H4 (cell line): ENCODE measurements at places on chromosomes 2 and 18. TPM values are rescaled to one million over a fixed set of nuclear protein-coding genes. Genes with fewer than 3 reads are reported as not detected.

The HJURP gene
- 83.4 and 105 TPM in 2 replicates for total RNA-seq

The REG3G gene
- total RNA-seq, result not detected in 2 replicates

The TXNDC2 gene
- 0.29 and 0.55 TPM in 2 replicates for total RNA-seq

The MOGAT1 gene
- total RNA-seq, result not detected in 2 replicates

The VIL1 gene
- not detected in 2 replicates for total RNA-seq

The SERPINB12 gene
- total RNA-seq, result not detected in 2 replicates

The LYG1 gene
- total RNA-seq, result 0.12 and 0.15 TPM in 2 replicates

The CRYGA gene
- not detected in 2 replicates for total RNA-seq

The CD207 gene
- total RNA-seq, result not detected in 2 replicates

The LRRC30 gene
- total RNA-seq, result not detected in 2 replicates

The G6PC2 gene
- not detected in 2 replicates for total RNA-seq

GRCh38 chr2:165113414-165113813 lies 90.4 kb downstream of the SCN3A start:
- no peak for DNase-seq

DNA sequence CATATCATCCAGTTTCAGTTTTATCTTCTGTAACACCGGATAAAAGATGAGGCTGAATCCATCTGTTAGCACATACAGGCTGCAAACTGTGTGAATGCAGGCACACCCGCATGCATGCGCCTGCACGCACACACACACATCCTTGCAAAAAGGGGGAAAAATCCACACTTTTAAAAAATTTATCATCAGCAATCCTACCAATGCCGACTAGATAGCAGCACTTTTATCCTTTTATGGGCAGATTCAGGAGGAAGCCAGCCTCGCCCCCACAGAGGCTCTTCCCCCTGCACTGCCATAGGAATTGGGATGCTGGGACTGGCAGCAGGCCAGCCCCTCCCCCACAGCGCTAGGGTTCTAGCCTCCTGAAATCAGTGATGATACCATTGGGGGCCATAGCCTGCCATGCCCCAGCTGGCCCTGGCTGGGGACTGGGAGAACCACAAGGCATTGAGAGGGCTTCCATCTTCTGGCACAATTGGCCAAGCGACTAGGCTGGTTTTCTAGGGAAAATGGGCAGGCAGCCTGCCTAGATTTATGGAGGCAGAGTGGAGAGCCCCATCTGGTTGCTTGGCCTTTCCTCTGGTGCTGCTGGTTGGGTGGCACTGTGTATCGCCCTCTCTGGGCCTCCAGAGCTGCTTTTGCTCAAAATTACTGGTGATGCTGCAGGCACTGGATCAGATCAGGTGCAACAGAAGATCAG lies 25.5 kb downstream of the CYRIA start:
- no peak for DNase-seq

DNA sequence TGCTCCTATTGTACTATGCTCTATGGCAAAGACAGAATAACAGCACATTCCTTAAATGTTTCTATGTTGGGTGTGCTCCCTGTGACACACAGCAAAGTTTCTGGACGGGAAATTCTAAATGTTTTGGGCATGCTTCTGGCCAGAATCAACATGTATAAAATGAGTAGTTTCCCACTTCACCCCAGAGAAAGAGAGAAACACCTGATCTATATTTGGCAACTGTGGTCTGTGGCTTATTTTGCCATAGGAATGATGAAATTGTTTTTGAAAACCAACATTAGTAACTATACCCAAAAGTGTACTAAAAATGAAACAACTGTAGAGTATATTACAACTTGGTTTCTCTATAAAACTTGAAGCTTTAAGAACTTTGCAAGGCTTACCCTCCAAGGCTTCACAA lies 89.1 kb downstream of the RAD51AP2 start:
- DNase-seq, result no peak

- DNase-seq, result no peak
Measured at GRCh38 chr18:37654034-37654433, 88.4 kb upstream of the CELF4 start.

GRCh38 chr2:214699236-214699635 lies 110.2 kb downstream of the BARD1 start:
- DNase-seq, result no peak

DNA sequence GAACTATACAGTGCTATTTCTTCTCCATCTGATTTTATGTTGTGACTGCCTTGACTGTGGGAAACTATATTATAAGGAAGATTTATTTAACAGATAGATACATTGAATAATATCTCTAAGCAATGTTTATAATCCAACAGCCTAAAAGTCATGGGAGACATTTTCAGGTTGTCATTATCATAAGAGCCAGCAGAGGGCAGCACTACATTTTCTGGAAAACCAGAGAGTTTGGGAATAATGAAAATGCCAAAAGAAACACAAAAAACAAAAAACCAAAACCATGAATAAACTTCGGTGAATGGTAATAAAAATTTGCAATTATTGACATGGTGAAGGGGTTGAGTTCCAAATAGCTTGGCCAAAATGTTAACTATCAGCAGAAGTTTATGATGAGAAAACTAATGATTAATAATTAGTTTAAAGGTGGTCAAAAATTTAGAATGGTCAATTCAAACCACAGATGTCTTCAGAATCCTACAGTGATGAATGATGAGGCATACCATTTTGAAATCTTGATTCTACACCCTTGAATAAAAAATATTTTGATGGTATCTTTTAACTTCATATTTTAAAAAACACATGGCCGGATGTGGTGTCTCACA lies 4.7 kb downstream of the EEF1B2 start:
- no peak for DNase-seq

GRCh38 chr2:74587664-74588277 lies 33.3 kb downstream of the DOK1 start:
- DNase-seq, result peak; percentile 65

DNA sequence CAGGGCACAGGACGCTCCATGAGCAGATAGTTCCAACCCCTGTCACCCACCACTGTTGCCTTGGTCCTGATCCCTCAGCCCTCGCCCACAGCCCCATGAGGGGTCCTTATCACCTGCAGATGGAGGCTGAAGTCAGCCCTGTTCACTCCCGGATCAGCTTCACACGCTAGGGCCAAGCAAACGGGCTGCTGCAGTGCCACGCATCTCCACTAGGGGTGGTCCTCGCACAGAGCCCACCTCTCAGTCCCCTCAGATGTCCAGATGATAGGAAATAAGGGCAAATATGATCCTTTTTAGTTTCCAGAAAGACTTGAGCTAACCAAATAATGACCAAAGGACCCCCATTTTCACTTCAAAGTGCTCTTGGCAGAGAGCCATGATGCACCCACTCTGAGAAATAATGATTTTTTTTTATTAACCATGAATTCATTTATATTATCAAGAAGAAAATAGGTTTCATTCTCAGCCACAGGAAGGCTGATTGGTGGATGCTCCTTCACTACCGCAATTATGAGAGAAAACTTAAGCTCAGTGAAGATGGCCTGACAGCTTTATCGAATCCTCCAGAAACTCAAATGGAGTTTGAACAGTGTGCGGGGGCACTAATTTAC lies 71.9 kb upstream of the KLHL29 start:
- DNase-seq, result no peak

GRCh38 chr2:33531549-33532059 lies 55.2 kb downstream of the RASGRP3 start:
- DNase-seq, result no peak

DNA sequence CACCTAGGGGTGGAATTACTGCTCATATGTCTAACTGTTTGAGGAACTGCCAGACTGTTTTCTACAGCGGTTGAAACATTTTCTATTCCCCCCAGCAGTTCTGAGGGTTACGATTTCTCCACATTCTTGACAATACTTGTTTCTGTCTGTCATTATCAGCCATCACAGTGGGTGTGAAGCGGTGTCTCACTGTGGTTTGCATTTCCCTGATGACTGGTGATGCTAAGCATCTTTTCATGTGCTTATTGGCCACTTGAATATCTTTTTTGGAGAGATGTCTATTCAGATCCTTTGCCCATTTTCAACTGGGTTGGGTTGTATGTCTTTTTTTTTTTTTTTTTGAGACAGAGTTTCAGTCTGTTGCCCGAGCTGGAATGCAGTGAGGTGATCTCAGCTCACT lies 63.0 kb downstream of the ADNP2 start:
- DNase-seq, result no peak

GRCh38 chr2:222307978-222308730 lies 9.4 kb upstream of the PAX3 start:
- DNase-seq, result no peak

- no peak for DNase-seq
Measured at GRCh38 chr2:143823876-143824275, 694.7 kb downstream of the ARHGAP15 start.

GRCh38 chr2:149315461-149315860 lies 14.9 kb upstream of the LYPD6 start:
- no peak for DNase-seq

DNA sequence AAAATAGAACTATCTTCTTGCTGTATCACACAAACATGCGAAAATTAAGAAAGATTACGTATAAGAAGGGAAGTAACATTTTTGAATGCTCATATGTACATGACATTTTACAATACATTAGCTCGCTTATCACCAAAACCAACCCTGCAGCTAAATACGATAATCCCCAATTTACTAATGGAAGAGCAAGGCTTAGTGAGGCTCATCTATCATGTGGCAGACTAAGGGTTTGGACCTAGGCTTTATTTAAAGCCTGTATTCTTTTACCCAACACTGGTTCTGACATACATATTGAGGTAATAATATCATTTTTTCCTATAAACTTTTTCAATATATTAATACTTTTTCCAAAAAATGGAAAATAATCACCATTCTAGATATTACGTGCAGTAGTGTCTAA lies 116.8 kb upstream of the TTC39C start:
- no peak for DNase-seq

- DNase-seq, result no peak
Measured at GRCh38 chr2:196099916-196100315, 31.3 kb upstream of the DNAH7 start.

DNA sequence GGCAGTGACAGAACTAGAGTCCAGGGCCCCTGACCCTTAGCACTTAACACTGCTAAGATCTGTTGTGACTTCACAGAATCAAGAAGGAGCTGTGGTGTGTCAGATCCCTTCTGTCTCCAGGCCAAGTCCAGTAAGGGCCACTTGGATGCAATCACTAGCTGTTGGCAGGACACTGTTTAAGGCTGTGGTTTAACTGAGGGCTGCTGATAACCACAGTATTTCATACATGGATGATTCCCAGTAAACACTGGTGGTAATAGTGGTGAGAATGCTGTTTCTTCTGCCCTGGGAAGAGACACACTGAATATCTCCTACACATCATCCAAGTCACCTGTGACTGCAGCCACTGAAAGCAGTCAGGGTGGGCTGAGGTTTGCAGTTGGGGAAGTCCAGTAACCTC lies 77.7 kb upstream of the FBXO11 start:
- DNase-seq, result peak; percentile 72

DNA sequence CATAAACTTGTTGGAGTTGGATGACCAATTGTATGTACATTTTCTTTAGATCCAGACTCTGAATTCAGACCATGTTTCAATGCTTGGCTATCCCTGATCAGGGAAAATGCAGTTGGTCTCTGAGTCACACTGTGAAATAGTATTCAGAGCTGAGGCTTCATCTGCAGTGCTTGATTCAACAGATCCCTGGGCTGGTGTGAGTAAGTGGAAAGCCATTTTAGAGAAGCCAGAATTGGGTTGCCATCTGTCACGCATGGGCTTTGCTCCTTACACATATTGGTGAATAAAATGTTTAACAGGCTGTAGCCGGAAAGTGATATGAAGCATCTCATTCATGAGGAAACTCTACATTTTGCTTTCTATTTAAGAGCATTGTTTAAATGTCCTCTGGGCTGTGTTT lies 50.0 kb upstream of the ACYP2 start:
- no peak for DNase-seq

DNA sequence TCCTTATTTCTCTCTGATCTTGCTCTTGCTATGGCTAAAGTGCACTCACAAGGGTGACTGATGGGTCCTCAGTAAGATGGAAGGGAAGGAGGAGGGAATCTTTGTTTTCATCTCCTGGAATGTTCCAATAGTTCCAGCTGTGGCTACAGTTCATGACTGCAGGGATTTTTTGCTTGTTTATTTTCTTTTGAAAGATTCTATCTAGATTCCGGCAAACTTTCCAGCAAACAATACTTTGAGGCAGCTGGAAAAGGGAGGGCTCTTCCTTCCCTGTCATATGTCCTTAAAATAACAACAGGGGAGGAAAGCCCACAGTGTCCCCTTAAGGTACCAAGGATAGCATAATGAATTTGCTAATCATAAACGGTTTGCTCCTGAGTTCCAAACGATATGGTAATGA lies 111.3 kb upstream of the SLC14A2 start:
- peak; percentile 27 for DNase-seq

DNA sequence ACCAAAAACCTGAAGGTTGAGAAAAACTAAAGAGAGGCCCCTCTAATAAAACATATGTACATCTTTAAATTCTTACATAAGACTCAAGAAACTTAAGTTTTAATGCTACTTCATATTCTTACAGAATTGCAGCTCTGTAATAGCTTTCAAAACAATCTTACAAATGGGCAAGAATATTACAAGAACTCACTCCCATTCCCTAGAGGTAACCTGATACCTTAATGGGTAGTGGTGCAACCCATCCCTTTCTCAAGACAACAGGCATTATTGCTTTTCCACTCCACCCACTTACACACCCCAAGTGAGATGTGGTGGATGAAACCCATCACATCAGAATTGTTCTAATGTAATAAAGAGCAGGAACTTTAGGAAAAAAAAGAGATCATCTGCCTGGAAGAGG lies 103.7 kb downstream of the RBMS1 start:
- DNase-seq, result no peak

DNA sequence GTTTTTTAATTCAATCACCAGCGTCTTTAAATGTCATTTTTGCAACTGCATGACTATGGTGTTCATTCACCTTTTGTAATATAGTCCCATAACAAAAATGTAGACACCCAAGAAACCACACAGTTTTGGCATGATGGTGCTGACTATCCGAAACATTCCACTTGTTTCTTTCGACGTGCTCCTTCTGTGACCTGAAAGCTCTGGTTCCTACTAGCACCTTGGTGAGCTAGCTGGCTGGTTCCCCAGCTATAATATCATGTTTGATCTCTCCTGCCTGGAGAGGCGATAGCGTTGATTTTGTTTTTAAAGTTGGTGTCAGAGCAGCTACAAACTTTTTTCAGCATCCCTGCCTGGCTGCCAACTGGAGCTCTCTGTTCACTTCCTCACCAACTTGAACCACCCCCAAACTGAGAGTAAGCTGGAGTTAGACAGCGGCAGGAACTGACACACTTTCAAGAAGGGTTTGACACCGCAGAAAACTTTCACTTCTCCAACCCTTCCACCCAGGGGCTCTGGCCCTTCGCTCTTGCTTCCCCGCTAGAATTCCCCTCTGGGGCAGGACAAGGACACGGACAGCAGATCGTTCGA lies 1.1 kb downstream of the ATAD2B start:
- DNase-seq, result peak; percentile 15
